Stimulated activated CD4-positive, alpha-beta T cell treated with anti-CD3 and anti-CD28 coated beads, Interleukin-1b, Interleukin-23, amount 100 ng/mL, for 48 hours (primary cell): ENCODE measurements at places on chromosomes 1 and 21.

GRCh38 chr1:151547119-151547899 is 7.2 kb downstream of the TUFT1 start:
- DNase-seq, result no peak

- DNase-seq, result no peak
Observed at GRCh38 chr1:232863544-232864275, 58.5 kb downstream of the MAP10 start.

GRCh38 chr1:32830092-32830852 is 12.8 kb downstream of the S100PBP start:
- DNase-seq, result no peak

DNA sequence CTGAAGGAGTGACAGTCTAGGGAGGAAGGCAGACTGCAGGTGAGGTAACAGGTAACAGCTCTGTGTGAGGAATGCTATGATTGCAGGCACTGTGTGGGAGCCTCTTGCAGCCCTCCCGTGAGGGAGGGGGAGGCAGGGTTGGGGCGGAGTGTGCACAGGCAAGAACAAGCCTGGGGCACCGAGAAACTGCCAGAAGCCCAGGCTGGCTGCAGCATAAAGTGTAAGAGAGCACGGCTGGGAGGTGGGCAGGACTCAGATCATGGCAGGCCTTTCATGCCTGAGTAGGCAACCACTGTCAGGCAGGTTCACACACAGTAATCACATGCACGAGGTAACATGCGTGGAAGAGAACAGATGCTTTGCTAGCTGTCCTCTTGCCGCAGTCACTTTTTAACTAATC is 11.3 kb upstream of the RHEX start:
- DNase-seq, result no peak

DNA sequence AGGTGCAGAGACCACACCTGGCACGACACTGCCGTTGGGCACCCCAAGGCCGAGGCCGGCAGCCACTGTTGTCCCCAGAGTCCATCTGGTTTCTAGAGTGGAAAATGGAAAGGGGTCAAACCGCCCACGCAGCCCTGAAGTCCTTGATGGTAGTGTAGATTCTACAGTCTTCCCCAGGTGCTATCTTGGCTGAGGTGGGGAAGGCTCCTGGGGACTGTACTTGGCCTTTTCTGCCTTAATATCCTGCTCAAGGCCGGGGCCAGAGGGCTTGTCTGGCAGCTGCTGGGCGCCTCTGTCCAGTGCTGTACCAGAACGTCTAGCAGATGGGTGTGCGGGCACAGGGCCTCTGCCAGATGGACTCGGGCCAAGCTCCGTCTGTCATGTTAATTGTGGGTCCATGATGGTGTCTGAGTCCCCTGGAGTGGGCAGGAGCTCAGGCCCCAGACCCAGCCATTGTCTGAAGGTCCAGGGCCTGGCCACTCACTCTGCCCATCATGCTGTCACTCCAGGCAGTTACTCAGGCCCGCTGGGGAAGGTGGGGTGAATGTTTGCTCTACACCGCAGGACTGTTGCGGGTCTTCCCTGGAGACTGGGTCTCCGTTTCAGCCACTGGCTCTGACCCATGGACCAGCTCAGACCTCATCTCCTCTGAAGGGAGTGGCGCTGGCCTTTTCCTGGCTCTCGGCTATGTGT is 161.9 kb upstream of the COL6A1 start:
- DNase-seq, result no peak
